ENCODE measurements at places on chromosomes 16 and 17.

GRCh38 chr16:13926464-13926863 lies 6.5 kb downstream of the ERCC4 start:
- no peak for DNase-seq

DNA sequence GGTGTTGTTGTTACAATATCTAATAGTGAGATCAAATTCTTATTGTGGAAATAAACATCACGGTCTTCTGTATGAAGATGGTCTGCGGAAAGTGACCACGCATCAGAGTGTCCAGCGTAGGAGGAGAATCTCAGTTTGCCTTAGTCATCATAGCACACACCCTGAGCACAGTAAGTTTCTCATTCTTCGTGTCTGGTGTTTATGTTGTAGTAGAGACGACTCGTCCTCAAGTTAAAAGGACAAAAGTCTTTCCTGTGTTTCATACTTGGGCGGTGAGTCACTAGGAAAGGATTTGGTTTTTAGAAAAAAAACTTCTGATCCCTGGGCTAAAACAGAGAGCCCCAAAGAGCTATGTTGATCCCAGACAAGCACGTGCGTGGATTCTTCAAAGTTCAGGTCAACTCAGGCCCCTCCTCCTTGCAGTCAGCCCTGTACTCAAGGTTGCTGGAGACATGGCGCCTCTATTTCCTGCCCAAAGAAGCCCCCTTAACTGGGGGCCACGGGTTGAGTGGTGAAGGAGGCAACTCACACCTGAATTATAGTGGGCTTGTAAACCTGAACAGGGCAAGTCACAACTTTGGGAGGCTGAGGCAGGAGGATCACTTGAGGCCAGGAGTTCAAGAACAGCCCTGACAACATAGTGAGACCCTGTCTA lies 170.4 kb downstream of the ZFHX3 start:
- no peak for DNase-seq

GRCh38 chr17:63041251-63041650 lies 75.2 kb downstream of the TANC2 start:
- DNase-seq = no peak

DNA sequence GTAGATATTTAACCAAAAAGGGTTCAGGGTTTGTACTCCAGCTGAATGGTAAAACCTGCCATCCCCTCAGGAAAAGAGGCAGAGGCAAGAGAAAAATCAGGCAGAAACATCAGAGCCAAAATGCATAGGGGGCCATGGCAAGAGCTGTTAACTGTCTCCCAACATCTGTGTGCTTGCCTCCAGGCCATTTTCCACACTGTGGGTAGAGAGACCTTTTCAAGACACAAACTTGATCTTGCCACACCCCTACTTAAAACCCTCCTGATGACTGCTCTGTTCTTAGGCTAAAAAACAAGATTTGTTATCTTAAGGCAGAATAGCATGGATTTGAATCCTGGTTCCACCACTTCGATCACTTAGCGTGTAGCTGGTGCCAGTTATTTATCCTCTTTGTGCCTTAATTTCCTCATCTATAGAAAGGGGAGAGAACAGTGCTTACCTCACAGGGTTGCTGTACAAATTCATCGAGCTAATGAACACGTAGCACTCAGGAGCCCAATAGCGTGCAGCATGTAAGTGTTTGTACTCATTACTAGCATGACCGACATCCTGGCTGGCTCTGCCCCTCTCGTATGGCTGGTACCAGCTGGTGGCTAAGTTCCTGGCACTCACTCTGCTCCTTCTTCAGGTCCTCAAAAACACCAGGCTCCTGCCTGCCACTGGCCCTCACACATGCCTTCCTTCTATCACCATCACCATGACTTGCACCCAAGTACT lies 25.8 kb downstream of the STAT3 start:
- DNase-seq = no peak

DNA sequence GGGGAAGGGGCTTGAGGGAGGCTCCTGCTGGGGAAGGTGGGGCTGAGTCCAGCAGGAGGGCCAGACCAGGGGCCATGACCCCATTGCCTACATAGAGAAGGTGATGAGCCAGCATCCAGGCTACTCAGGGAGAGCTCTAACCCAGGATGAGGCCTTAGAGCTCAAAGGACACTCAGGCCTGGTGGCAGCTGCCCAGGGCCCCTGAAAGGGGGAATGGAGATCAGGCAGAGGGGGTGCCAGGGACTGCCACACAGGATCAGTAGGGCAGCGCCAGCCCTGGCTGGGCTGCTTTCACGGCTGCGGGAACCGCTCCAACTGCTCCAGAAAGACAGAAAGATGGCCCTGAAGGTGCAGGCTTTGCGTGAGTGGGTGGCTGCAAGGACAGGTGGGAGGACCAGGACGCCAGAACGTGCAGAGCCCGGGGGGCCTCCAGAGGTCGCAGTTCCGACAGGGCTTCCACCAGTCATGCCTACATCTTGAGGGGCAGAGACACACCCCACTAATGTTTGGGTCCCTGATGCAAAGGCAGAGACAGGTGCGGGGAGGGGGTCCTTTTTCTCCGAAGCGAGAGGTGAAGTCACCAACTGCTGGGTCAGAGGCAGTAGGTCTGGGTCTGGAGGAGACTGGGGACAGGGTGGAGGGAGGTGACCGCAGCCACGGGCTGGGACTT lies 882 bp upstream of the ATP6V0C start:
- DNase-seq = no peak

Measured in stomach (tissue), 19 donors.